ENCODE measurements at places on chromosomes 2 and 18.
A peak's percentile ranks its signal among the peaks of the same experiment; 100 is the strongest.

DNA sequence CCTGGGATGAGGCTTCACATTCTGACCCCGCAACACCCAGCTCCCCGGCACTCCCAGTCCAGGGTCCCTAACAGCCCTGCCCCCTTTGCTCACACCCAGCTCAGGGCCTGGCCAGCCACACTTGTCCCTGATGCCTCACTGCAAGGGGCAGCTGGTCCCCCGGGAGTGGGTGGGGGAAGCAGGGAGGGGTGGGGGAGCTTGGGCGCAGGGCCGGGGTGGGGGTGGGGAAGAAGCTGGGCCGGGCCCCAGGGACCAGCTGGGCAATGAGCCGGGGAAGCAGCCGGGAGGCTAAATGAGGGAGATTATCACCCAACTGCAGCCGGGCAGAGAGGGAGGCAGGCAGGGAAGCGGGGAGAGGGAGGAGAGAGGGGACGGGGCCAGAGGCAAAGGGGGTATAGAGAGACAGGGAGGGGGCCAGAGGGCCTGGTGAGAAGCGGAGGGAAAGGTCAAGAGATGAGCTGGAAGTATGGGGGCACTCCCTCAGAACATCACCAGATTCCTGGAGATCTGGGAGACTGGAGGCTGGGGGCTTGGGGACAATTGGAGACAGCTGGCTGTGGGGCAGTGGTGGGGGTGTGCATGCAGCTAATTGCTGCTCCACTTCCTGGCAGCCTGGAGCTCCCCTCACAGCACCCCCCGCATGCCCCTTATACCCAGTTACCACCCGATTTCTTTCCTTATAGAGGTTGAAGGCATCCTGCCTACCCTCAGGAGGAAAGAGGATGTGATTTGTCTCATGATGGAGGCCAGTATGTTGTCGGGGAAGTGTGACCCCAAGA is 2.5 kb upstream of the ASIC4 start:
- no peak for DNase-seq

GRCh38 chr18:58694720-58695468 is 23.6 kb downstream of the MALT1 start:
- no peak for DNase-seq

DNA sequence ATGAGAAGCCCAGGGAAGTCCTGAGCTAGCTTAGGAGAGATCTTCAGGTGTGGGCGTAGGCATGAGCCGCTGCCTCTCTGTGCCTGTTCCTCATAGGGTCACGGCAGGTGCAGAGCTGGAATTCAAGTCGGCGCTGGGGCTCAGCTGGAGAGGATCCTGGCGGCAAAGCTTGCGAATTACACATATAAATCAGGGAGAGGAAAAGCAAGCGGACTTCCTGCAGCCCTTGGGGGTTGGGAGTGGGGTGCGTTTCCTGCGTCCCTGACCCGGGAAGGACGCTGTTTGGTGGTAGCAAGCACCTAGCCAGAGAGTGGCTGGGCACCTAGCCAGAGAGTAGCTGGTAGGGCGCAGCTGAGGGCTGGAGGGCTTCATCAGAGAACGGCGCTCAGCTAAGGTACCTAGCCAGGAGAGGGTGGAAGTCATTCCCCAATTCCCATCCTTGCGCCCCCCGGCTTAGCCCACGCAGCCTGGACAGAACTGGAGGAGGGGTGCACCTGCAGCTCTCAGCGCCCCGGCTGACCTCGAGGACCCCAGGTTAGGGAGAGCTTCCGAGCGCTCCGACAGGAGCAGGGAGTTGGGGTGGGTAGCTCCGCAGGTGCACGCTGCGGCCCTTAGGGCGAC is 459 bp upstream of the EFR3B start:
- DNase-seq: no peak

GRCh38 chr2:105411720-105412407 is 13.0 kb upstream of the FHL2 start:
- DNase-seq: no peak

GRCh38 chr2:105181282-105181681 is 60.3 kb upstream of the GPR45 start:
- no peak for DNase-seq

DNA sequence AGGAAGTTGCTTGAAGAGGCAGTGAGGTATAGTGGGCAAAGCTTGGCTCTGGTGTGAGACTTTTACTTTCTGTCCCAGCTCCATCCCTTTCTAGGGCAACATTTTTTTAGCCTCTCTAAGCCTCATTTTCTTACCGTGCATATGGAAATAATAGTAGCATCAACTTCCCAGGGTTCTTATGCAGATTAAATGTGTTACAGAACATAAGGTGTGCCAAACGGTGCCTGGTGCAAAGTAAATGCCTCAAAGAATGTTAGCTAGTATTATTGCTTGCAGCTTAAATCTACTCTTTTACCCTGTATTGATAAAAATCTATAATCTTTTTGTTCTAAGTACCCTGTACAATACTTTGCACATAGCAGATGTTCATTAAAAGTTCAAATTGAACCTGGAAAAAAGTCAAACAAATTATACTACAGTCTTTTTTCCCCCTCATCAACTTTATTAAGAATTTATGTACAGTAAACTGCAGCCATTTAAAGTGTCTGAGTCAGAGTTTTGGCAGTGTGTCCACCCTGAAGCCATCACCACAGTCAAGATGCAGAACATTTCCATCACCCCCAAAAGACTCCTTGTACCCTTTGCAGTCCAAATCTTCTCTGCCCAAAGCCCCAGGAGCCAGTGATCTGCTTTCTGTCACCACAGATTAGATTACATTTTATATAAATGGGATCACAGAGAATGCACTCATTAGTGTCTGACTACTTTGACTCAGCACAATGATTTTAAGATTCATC is 10.6 kb downstream of the MAPRE2 start:
- DNase-seq: no peak

DNA sequence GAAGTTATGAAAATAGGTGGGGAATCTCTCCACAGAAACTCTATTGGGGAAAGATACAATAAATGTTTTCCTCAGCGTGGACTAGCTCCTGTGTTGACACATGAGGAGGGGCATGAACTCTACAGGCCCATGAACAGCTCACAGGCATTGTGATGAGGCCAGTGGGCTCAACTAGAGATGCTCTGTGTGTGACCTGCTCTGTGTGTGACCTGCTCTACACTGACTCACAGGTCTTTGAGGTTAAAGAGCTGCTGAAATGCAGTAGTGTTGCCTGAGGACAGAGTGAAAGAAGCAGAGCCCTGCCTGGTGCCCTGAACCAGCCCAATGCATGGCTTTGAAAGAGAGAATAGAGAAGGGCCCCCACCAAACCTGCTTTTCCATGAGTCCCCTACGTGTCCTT is 117.6 kb downstream of the MCFD2 start:
- DNase-seq: no peak

DNA sequence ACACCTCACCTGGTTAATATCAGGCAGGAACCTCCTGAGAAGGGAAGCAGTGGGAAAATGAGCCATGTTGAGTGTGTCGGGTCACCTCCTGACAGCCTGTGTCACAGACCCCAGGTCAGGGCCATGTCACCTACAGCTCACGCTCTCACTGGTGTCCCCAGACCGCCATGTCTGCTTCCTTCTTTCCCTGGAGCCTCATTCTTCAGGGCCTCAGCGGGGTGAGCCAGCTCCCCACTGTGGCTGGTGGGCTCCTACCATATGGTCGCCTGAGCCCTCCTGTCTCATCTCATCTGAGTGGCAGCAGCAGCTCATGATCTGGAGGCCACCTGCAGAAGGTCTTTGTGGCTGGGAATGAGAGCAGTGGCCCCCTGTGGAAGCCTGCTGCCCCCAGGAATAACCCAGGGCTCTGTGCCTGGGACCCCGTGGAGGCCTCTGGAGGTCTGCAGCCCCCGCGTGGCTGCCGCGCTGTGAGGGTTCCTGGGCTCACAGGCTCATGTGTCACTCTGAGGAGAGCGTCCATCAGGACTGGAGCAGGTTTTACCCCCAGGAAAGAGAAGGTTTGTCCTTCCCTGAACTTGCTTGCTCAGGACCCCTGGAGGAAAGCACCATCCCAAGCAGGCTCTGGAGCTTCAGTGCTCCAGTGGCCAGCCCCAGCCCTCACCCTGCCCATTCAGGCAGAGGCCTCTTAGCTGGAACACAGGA is 56.4 kb downstream of the FAM168B start:
- DNase-seq: no peak

DNA sequence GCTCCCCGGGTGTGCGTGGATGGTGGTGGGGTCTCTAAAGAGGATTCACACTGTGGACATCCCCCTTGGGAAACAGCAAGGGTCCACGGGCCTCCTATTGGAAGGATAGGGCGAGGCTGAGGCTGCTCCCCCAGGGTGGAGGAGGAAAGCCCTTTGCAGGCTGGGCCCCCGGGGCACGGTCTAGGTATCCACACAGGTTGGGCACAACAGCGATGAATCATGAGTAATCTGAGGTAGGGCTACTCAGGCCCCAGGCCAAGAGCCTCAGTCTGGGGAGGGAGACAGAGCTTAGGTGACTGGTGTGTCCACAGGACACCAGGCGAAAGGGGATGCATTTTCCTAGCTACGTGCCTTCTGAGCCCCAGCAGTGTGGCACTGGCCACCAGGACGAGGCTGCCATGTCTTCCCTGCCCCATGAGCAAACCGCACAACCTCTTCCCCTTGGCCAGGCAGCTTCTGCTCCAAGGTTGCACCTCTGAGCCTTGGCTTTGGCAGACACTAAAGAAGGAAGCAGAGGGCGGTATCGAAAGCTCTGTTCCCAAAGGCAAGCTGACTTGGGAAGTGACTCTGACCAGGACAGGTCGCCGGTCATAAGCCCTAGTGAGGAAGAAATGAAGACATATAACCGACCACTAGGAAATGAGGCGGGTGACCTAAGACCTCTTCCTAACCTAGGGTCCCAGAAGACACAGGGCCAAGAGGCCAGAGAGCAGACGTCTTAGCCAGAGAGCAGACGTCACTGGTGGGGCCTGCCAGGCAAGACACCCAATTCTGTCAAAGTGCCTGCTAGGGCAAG is 14.6 kb upstream of the SEMA4C start:
- no peak for DNase-seq

DNA sequence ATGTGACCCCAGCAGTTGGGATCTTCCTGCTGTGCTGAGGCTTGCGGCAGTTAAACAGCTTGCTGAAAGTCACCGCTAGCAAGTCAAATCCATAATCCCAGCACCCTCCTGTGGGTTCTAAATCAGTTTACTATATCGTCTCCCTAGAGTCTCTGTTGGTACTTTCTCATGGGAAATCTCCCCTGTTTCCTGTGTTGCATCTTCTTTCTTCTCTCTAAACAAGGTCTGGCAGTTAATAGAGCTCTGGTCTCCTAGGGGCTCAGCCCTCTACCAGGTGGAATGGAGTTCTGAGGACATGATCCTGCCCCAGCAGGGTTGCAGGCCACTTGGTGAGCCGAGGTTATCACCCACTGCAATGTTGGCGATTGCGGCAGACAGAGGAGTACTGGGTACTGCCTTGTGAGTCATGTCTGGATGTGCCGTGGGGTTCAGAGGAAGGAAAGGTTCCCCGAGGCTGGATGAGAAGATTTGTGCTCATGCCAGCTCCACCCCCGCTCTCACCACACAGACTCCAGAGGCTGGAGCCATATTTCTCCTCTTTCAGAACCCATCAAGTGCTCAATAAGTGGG is 59.4 kb upstream of the SIX2 start:
- no peak for DNase-seq

GRCh38 chr2:134185639-134186038 is 68.2 kb upstream of the MGAT5 start:
- no peak for DNase-seq

- peak; percentile 63 for DNase-seq
These were observed 470.6 kb upstream of the MEX3C start for GRCh38 chr18:51668101-51668500.

DNA sequence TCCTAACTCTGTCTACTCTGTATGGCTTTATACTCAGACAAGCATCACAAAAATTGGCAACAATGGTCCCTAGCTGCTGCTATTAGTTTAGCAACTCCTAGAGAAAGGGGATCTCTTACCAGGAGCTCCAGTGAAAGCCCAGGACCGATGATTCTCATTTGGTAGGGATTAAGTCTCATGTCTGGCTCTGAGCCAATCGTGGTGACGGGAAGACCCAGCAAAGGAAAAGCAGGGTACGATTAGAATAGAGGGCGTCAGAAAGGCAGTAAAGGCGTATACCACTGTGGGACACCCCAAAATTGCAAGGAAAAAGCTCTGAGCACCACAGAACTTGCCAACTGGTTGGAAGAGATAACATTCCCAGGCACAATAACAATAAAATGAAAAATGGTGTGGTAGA is 129.5 kb downstream of the MTCL1 start:
- no peak for DNase-seq

- DNase-seq: no peak
These were observed 388 bp downstream of the DTNA start for GRCh38 chr18:34710458-34710914.

GRCh38 chr2:42754021-42754775 is 9.7 kb downstream of the OXER1 start:
- no peak for DNase-seq

- DNase-seq: no peak
These were observed 473.2 kb upstream of the SPHKAP start for GRCh38 chr2:228654707-228655106.

- DNase-seq: no peak
These were observed 106.8 kb upstream of the ZFP36L2 start for GRCh38 chr2:43333101-43333655.

GRCh38 chr2:217993138-217993537 is 9.7 kb downstream of the TNS1 start:
- no peak for DNase-seq

- DNase-seq: no peak
These were observed 14.3 kb upstream of the TMEM185B start for GRCh38 chr2:120237491-120237902.

DNA sequence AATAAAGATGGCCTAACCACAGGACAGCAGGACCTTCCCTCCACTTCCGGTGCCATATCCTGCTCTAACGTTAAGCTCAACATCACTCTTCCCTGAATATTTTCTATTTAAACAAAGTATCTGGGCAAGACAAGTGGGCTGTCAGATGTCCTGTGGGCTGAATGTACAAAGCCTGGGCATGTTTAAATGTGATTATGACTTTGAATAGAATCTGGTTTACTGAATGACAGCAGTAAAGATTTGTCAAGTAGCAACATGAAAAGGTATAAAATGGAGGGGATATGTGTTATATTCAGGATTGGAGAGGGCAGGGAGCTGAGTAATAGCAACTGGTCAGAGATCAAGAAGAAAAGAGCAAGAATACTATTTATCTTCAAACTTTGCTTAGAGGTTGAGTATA is 540.9 kb downstream of the NRXN1 start:
- no peak for DNase-seq

GRCh38 chr2:172765662-172766061 is 30.0 kb downstream of the RAPGEF4 start:
- no peak for DNase-seq

GRCh38 chr2:233976690-233977294 is 59.6 kb downstream of the TRPM8 start:
- DNase-seq: peak; percentile 15

- DNase-seq: no peak
These were observed 139.0 kb upstream of the SH3BP4 start for GRCh38 chr2:234812851-234813250.

DNA sequence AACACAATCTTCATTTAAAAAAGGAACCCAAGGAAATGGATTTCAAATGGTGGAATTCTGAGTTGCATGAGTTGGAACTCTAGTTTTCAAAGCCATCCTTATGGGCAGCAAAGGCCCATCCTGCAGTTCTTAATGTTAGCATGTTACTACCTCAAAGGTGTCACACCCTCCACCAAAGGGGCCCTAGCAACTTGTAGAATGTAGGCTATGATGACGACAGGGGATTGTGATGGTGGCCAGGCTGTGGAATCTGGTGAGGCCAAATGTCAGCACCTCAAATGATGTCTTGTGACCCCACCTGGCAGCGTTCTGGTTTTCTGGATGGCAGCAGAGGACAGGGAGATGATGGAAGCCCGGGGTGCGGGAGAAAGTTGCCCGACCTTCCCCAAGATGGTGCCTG is at the start of gene TMEM247:
Gene TMEM247 (plus strand): TSS at position 301 of the 400 bp plus-strand sequence.
- no peak for DNase-seq

- no peak for DNase-seq
These were observed 68.9 kb upstream of the CAB39 start for GRCh38 chr2:230643576-230644291.

GRCh38 chr2:114527330-114527983 is 85.0 kb downstream of the DPP10 start:
- DNase-seq: no peak

All from putamen (tissue), 1 donor.